ENCODE measurements at places on chromosomes 6 and 20.

- no peak for DNase-seq
Observed at GRCh38 chr20:20759132-20759531, 46.7 kb upstream of the RALGAPA2 start.

DNA sequence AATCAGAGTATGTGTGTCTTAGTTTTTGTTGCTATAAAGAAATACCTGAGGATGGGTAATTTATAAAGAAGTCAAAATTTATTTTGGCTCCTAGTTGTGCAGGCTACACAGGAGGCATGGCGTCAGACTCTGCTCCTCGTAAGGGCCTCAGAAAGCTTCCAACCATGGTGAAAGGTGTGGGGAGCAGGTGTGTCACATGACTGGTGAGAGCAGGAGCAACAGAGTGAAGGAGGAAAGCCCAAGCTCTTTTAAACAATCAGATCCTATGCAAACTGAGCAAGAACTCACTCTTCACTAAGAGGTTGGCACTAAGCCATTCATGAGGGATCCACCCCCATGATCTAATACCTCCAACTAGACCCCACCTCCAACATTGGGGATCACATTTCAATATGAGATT, 1524.3 kb downstream of the HACE1 start:
- no peak for DNase-seq

- DNase-seq = peak; percentile 66
Observed at GRCh38 chr6:138417493-138418117, 13.6 kb downstream of the HEBP2 start.

- DNase-seq = no peak
Observed at GRCh38 chr20:31881945-31882344, 11.5 kb downstream of the TTLL9 start.

DNA sequence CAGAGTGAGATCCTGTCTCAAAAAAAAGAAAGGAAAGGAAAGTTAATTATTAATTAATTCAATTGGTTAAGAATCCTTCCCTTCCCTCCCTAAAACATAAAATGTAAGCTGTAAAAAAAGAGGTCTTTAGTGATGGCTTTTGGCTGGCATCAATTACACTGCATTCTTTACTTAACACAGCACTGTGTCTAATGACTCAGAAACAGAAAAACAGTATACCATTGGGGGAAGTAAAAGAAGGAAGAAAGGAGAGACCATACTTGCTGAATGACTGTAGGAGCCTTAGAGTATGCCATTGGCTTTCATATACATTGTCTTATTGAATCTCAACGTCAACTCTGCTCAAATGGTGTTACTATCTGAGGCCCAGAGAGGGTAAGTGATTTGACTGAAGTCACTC, 18.3 kb upstream of the CITED2 start:
- no peak for DNase-seq

GRCh38 chr20:48238781-48239180, 453.5 kb upstream of the SULF2 start:
- no peak for DNase-seq

- no peak for DNase-seq
Observed at GRCh38 chr20:34996243-34997028, 40.8 kb downstream of the MYH7B start.

- DNase-seq = no peak
Observed at GRCh38 chr20:19706463-19706862, 51.6 kb upstream of the RIN2 start.

DNA sequence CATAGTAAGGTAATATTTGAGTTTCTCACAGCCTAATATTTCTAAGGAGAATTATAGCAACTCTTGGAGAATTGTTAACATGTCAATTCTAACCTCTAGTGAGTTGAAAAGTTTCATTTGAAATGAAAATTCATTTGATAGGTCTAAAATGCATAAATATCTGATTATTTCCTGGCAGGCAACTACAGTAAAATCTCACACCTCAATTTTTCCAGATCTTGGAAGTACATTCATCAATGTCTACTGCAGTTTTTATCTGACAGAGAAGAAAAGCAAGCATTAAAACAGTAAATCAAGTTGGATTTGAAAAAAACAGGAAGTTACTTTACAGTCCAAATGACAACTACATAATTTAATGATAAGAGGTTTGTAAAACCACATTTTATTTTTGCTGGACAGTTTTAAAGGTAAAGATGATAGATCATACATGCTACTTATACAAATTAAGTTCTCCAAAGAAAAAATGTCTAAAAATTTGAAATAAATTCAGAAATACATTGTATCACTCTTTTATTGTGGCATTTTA, 631.3 kb downstream of the EYS start:
- no peak for DNase-seq

DNA sequence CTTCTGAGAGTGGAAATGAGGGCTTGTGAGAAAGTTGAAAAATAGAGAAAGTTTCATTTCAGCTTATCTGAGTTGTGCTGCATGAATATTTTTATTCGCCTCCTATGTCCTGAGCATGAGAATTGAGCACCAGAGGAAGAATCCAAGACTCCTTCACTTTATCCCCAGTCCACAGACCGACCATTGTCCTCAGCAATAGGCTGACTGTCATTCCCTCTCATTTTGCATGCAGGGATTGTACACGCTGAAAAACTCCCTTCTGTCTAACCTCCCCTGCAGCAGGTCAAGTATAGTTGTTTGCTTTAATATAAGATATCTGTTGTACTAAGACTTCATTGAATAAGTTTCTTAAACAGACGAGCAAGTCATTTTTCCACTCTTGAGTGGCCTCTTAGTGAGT, 437.6 kb downstream of the PRKN start:
- no peak for DNase-seq

DNA sequence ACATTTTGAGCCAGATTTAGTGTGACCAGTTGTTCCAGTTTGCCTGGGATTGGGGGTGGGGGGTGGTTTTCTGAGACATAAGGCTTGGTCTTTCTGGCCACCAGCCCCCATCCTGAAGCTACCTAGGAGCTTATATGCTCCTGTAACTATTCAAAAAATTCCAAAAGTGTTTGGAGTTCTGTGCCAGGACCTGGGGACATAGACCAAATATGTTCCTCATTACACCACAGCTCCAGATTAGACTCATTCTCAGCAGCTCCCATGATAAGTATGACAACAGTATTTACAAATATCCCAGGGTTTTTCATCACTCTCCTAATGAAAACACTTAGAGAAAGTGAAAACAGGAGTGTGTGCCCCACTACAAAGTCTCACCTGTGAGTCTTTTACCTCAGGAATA, 37.8 kb upstream of the RNF144B start:
- no peak for DNase-seq

GRCh38 chr20:53736757-53737395, 143.2 kb upstream of the ZNF217 start:
- DNase-seq = no peak

- DNase-seq = no peak
Observed at GRCh38 chr20:63159826-63160640, 55.9 kb downstream of the YTHDF1 start.

DNA sequence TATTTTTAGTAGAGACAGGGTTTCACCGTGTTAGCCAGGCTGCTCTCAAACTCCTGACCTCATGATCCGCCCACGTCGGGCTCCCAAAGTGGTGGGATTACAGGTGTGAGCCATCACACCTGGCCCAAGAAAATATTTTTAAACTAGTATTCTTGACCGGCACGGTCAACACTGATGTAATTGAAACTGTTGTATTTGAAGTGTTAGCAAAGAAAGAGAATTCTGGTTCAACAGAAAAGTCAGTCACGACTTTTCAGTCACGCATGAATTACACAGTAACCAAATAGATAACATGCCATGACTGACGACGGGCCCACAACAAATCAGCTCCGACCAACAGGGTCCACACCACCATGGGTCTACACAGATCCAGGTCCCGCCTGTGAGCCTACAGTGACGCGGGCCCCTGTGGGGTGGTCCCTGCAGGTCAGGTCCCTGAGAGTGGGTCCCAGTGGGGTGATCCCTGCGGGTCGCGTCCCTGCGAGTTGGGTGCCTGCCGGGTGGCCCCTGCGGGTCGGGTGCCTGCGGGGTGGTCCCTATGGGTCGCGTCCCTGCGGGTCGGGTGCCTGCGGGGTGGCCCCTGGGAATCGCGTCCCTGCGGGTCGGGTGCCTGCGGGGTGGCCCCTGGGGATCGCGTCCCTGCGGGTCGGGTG, 1.0 kb downstream of the GMEB2 start:
- no peak for DNase-seq

DNA sequence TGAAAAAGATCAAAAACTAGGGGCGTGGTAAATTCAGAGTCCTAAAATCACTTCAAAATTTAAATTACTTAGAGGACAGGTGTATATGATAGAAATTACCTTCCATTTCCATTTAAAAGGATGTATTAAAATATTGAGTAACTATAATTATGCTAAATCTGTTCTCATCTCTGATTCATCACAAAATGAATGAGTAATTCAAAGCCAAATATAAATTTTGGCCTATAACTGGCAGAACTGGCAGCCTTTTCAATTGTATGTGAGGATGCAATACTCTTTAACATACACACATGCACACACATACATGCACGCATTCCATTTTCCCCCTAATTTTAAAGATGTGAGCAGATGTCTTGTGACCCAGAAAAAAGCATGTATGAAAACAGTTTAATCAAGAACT, 194.6 kb downstream of the EPM2A start:
- no peak for DNase-seq

DNA sequence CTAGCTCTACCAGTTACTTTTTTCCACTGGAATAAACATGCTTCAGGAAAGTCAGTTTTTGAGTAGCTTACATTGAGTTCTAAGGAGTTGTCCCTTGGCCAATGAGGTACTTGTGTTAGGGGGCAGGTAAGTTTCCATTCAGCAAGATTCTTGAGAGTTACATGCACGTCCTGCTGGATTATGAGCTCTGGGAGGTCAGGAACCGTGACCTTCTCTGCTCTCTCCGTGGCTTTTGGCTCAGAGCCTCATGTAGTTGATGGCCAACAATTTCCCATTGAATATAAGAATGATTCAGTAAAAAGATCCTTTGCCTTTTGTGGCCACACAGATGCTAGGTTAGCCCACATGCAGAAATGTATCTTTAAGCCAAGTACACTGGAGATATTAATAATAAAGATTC, 181.8 kb upstream of the RALGAPA2 start:
- DNase-seq = peak; percentile 21

GRCh38 chr6:6390849-6391602, 70.6 kb upstream of the F13A1 start:
- DNase-seq = no peak

- no peak for DNase-seq
Observed at GRCh38 chr6:7257521-7258230, 55.3 kb downstream of the SSR1 start.

DNA sequence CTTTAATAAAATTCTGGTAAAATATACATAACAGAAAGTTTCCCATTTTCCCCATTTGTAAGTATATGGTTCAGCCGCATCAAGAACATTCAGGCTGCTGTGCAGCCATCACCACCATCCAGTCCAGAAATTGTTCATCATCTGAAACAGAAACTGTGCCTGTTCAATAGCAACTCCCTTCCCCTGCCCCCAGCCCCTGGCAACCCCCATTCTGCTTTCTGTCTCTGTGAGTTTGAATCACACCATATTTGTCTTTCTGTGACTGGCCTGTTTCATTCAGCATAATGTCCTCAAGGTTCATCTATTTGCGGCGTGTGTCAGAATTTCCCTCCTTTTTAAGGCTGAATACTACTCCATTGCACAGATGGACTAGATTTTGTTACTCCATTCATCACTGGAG, 19.1 kb downstream of the VSTM2L start:
- DNase-seq = no peak

DNA sequence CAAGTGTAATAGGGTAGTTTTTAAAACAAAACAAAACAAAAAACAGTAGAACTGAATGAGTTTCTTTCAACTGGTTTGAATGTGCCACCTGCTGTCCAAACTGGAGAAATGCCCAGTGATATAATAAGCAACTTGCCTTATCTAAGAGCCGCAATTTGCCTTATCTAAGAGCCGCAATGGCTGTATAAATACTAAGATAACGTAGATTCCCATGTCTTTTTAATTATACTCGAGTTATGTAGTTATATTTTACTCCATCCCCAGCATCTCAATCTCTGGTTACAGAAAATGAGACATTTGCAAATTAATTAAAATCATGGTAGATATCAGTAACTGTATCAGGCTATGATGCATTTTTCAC, 67.2 kb downstream of the RPP40 start:
- DNase-seq = peak; percentile 48

GRCh38 chr6:34476921-34477320, 11.0 kb downstream of the PACSIN1 start:
- no peak for DNase-seq

DNA sequence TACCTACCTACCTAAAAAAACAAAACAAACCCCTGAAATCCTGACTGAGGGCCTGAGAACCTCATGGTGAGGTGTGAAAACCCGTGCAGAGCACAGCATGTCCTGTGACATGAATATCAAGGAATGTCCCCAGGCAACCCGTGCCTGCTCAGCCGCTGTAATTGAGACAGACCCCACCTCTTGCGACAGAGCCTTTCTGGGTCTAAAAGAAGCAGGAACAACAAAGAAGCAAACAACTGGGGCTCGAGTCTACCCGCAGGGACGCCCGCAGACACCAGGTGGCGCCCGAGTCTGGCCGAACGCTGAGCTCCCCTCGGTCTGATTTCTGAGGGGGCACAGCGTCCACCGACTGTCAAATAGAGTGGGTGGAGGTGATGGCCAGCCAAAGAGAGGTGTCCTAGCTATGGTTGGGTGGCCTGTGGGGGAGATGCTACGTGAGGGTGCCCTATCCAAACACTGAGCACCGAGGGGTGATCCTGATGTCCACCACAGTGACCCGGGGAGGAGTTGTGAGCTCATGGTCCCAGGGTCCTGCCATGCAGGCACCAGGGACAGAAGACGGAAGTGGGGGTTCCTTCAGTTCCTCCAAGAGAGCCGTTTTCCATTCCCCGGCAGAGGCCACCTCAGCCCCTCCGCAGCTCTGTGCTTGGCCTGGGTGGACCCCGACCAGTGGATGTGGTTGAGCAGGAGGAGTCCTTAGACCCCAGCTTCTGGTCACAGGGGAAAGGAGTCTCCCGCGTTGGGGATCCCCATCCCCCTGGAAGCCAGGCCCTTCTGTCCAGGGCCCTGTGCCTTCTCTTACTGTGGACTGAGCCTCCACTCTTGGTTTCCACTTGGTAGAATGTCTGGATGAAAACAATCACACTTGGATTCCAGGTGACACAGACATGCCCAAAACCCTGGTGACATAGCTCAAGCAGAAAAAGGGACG, 268.2 kb downstream of the CDC5L start:
- no peak for DNase-seq

All from NCI-H146 (cell line).